NCI-H2081 treated with DMSO at 0.1 percent for 48 hours (cell line): ENCODE measurements at places on chromosomes 4 and X.

DNA sequence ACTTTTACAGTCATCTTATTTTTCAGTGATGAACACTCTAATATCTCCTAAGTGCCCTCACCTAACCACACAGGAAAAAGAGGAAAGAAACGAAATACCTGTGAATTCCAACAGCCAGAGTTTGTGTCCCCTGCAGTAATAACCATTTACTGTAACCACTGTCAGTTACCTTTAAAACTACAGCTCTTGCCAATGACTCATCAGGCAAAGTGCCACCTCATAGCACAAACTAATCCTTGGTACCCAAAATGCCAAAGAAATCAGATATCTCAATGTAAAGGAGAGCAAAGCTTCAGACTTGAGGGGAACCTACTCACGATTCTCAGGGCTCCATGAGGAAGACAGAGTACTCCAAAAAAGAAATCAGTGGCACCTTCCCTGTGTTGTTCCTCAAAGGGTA, 146.5 kb downstream of the NDST3 start:
- no peak for DNase-seq

- no peak for DNase-seq
Measured at GRCh38 chr4:168923526-168924194, 86.4 kb downstream of the CBR4 start.

- no peak for DNase-seq
Measured at GRCh38 chr4:149676076-149676475, 139.6 kb downstream of the IQCM start.

DNA sequence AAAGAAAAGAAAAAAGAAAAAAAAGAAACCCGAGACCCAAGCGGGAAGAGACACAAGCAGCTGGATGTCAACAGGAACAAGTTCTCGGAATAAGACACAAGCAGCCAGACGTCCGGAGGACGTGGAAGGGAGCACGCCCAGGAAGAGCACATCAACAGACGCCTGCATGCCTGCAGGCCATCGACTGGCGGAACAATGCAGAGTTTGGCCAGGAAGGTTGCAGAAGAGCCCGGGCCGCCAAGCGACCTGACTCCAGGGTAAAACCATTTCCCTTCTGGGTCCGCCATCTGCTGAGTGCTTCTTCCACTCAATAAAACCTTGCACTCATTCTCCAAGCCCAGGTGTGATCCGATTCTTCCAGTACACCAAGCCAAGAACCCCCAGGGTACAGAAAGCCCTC, 95.6 kb upstream of the PRR32 start:
- no peak for DNase-seq

- peak; percentile 86 for DNase-seq
Measured at GRCh38 chr4:38013461-38014366, 53.5 kb downstream of the PTTG2 start.

DNA sequence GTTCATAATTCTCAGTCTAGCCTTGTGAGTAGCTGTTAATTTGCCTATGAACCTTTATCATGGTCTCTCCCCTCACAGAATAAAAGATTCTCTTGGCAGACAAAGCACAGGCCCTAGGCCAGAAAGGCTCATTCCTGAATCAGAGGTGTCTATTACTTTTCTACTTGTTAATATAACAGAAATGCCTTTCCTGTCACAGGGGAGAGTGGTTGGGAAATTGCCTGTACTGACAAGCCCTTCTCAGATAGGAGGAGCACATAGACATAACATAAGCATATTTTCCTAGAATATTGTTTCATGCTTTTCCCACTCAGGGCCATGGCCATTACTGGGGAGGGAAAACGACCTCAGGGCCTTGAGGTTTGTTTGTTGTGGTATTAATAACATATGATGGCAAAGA, 308.3 kb downstream of the BMPR1B start:
- DNase-seq, result no peak

DNA sequence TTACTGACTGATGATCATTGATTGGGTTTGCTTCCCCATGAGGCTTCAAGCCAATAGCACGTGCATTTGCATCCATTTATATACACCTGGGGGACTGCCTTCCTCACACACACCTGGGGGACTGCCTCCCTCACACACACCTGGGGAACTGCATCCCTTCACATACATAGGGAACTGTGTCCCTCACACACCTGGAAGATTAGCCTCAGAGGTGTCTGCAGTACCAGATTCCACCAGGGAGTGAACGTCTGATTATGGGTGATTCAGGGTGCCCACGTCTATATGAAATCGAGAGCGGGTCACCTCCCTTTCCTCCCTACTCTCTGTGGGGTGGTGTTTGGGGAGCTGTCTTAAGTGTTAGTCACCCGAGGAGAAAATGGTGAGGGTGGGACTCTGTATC, 16.9 kb downstream of the CD99 start:
- no peak for DNase-seq

DNA sequence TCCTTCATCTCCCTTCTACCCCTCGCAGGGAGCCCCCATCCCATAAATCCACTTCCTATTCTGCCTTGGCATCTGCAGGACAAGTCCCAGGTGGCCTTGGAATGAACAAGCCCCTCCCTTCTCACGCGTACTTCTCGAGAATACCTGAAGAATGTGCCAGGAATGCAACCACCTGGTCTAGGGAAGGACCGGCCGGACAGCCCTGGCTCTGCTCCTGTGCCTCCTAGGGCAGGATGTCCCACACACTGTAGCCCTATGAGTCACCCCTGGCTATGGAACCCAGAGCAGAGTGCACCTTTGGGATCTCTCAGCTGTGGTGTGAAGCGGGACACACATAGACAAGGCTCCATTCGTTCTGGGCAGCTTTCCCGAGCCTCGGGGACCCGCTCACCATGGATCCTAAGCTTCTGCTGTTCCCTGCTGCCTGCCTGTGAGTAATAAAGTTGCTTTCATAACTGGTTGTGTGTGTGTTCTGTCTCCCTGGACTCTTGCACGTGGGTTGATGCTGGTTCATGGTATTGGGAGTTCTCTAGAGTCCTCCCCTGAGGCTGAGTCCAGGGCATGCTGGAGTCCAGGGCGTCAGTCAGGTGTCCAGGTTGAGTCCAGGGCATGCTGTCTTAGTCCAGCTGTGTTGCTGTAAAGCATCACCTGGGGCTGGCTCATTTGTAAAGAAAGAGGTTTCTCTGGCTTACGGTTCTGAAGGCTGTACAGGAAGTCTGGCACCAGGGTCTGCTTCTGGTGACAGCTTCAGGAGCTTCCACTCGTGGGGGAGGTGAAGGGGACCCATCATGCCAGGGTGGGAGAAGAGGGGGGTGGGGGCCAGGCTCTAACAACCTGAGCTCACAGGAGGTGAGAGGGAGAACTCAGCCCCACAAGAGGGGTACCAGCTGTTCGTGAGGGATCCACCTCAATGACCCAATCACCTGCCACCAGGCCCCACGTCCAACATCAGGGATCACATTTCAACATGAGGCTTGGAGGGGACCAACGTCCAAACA, 7.4 kb upstream of the PDE6B start:
- DNase-seq, result no peak

GRCh38 chr4:732911-733630, 27.4 kb downstream of the PCGF3 start:
- DNase-seq, result no peak

GRCh38 chr4:74751856-74752255, 42.5 kb downstream of the BTC start:
- DNase-seq, result no peak

- DNase-seq, result no peak
Measured at GRCh38 chrX:47862680-47863079, 26.0 kb downstream of the ZNF81 start.

- no peak for DNase-seq
Measured at GRCh38 chrX:112611776-112612175, 68.0 kb downstream of the LHFPL1 start.

DNA sequence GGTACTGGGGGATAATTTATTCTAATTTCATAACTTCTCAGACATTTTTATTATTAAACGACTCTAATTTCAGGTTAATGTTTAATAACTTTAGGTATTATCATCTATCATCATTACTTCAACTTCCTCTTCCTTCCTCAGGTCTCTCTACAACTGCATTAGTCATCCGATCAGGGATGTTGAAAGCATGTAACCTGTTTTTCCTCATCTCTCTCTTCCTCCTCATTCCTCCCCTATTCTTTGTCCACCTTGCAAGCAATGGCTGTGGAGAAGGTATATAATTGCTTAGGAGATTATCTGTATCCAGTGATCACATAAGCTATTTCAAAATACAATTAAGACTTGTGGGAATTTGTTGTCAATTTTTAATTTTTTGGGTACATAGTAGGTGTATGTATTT, 632.6 kb upstream of the DIAPH2 start:
- DNase-seq, result no peak

GRCh38 chrX:7680181-7680580, 162.8 kb upstream of the VCX start:
- no peak for DNase-seq

DNA sequence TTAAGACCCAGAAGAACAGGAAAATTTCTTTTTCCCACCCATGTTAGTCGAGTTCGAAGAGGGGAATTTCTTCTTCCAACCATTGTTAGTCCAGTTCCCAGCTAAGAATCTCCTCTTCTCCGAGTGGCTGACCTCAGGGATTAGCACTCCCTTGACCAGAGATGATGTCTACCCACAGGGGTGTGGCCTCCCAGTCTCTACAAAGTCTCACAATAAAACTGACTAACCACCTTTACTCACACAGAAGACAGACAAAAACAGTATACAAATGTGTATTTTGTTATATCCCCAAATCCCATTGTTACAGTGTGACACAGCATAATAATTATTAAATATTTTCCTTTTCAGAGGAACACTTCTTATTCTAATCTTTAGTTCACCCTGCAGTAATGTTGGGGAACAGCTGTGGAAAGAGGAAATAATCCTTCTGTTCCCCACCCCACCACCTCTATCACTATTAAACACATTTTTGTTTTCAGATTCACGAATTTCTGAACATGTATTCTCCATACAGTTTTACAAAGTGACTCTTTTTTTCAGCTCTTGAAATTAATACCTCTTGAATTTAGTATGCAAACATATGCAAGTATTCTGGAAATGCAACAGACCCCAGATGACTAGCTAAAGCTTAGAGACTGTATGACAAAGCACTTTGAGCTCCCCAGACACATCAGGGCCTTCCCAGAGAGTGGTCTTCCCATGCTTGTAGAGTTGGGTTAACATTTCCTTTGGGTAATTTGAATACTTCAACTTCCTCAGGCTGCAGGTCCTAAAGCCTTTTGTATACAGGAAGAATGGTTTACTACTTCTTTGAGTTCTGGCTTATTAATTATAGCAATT, 62.5 kb upstream of the NFKB1 start:
- DNase-seq, result no peak

GRCh38 chr4:71554025-71554424, 215.2 kb downstream of the SLC4A4 start:
- DNase-seq, result no peak

DNA sequence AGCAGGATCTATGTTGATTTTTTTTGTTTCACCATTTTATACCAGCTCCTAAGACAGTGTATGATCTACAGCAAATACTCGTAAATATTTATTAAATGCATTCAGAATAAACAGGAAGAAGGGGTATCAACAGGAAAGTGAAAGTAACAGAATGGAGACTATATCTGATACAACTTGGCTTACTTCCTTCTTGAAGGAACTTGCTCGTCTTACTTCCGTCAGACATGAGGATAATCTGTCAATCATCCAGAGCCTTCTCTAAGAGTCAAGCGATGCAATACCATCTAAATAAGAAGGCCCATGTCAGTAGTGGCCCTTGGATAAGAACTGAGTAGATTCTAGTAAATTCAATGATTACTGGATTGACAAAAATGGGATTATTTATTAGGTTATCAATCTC, 84.2 kb downstream of the CAMK2D start:
- no peak for DNase-seq

- no peak for DNase-seq
Measured at GRCh38 chr4:98741952-98742351, 83.5 kb upstream of the TSPAN5 start.

- no peak for DNase-seq
Measured at GRCh38 chr4:40310225-40310624, 24.9 kb upstream of the CHRNA9 start.

GRCh38 chr4:81826335-81826734, 354.6 kb upstream of the RASGEF1B start:
- DNase-seq, result no peak

- no peak for DNase-seq
Measured at GRCh38 chr4:5280828-5281227, 229.5 kb downstream of the STK32B start.

DNA sequence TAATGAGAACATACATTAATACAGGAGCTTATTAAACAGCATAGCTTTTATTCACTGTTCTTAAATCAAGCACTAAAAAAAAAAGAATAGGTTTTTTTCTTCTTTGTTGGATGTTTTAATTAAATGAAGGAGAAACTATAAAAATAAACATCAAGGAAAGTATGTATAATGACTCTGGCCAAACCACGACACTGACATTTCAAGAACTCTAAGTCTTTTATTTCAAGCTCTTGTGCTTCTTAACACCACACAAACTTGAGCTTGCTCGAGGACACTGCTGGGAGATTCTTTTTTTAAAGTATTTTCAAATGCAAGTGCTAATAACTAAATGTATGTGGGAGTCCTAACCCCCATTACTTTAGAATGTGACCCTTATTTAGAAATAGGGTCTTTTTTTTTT, 204.9 kb upstream of the PPARGC1A start:
- DNase-seq, result no peak

DNA sequence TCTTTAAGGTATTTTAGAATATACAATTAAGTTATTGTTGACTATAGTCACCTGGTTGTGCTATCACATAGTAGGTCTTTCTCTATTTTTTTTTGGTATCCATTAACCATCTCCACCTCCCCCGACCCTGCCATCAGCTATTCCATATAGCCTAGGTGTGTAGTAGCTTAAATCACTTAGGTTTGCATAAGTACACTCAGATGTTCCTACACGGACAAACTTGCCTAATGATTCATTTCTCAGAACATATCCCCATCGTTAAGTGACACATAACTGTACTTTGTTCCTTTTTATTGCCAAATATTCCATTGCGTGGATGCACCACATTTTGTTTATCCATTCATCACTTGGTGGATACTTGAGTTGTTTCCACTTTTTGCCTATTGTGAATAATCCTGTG, 67.9 kb downstream of the SLAIN2 start:
- DNase-seq, result no peak

- no peak for DNase-seq
Measured at GRCh38 chr4:187782286-187782824, 213.2 kb upstream of the ZFP42 start.

DNA sequence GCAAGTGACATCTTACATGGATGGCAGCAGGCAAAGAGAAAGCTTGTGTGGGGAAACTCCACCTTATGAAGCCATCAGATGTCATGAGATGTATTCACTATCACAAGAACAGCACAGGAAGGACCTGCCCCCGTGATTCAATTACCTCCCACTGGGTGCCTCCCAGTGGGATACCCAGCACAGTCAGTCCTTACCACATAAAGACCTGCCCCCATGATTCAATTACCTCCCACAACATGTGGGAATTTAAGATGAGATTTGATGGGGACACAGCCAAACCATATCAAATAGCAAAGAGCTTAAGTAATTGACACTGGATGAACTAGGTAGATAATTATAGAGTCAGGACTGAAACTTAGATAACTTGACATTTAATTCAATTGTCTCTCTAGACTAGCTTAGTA, 85.6 kb downstream of the SLIT2 start:
- DNase-seq, result no peak

- no peak for DNase-seq
Measured at GRCh38 chr4:161404346-161405110, 759.3 kb downstream of the FSTL5 start.
